CMK (cell line): ENCODE measurements at places on chromosomes 1 and 21.

DNA sequence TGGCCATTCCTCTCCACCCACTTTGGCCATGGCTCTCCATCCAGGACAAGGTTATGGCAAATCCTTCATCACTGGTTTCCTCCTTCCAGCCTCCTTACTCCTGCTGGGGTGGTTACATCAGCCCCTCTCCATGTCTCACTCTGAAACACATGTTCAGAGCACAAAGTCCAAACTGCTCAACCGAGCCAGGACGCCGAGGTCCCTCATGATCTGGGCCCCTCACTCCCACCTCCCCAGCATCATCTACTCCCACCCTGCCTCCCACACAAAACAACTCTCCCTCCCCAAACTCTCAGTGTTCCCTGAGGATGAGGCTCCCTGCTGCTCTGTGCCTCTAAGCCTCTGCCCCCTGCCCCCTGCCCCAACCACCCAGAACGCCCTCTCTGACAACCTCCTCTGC is 33.3 kb upstream of the ZBTB40 start:
- DNase-seq = no peak

- DNase-seq = no peak
Observed at GRCh38 chr1:184161071-184161698, 109.7 kb downstream of the TSEN15 start.

DNA sequence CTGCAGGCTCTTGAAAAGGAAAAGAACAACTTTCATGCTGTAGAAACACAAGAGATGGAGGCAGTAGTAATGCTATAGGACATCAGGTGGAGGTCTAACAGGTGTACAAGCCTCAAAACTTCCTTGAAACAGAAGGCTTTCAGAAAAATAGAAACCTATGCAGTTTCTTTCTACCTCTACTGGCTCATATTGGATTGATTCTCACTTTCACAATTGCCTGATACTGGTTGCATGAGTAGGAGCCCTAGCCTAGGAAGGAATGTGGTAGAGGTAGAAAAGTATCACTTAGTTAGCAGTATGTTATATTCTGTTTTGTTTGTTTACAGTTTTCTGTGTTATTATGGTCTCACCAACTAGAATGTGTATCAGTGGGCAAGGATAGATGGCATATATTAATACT is 175.4 kb upstream of the GORAB start:
- no peak for DNase-seq

DNA sequence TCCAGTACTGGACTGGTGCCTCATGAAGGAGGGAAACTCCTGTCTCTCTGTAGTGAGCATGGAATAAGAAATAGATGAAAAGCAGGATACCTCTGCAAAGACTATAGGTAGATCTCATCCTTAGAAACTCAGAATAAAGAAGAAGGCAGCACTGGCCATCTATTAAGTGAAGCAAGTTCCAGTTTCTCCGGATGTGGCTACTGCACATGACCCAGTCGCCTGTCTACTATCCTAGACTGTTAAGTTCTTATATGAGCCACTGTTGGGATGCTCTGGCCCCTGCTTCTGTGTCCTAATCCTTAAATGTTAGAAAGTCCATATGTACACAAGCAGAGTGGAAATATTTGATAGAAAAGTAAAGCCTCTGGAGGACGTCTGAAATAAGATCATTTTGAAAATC is 2.2 kb downstream of the FASLG start:
- no peak for DNase-seq

- no peak for DNase-seq
Observed at GRCh38 chr21:31869750-31870149, 3.1 kb upstream of the HUNK start.

DNA sequence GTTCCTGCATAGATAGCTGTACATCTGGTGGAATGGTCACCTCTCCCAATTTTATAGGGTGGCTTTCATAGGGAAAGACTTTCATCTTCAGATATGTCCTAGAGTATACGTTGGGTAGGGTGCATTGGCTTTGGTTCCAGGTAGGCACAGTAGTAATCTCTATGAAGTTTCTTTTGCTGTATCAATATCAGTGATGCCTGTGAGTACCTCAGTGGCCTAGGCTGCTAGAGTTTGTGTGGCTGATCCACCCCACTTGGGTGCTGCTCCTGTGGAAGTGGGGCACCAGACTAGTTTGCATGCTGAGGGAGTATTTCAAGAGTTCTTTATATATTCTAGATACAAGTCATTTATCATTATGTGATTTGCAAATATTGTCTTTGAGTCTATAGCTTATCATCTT is 370.5 kb upstream of the VAMP3 start:
- DNase-seq = no peak

DNA sequence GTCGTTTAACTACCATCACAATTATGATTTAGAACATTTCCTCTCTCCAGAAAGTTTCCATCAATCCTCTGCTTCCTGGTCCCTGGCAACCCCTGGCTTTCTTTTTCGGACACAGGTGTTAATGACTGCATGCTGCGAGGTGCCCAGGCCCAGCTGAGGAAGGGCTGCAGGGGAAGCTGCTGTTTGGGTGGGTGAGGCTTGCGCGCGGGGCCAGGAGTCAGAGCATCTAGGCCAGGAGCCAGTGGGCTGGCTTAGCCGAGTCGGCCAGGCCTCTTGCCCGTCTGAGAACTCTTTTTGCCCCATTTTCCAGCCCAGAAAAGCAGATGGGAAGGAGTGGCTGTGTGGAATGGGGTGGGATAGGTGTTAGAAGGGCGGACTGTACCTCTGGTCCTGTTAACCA is 51.5 kb downstream of the NAV1 start:
- DNase-seq = no peak

DNA sequence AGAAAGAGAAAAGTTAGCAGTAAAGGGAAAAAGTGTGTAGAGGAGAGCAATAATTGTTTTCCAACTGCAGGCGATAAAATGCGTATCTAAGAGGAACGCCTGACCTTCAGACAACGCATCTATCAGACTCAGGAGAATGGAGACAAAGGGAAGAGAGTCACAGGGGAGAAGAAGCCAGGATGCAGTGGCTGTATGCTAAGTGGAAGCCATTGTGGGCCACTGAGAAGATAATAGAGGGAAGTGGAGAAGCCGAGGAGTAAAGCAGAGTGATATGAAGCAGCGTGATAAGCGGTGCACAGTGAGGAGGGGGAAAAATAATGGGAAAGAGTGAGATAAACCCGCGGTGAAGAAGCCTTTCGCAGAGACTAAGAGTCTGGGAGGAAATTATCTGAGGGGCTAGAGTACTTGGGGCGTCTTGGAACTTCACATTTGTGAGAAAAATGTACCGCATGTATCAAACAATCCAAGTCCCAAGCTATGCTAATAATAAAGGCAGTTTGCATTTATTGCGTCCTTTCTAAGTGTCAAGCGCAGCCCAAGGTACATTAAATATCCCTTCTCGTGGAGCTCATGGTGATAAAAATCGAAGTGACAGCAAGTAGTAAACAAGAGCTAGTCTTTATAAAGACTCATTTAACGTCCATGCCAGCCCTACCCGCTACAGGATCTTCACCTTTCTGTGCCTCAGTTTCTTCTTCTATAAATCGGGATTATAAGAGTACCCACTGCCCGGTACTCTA is 259.8 kb upstream of the PROX1 start:
- no peak for DNase-seq

DNA sequence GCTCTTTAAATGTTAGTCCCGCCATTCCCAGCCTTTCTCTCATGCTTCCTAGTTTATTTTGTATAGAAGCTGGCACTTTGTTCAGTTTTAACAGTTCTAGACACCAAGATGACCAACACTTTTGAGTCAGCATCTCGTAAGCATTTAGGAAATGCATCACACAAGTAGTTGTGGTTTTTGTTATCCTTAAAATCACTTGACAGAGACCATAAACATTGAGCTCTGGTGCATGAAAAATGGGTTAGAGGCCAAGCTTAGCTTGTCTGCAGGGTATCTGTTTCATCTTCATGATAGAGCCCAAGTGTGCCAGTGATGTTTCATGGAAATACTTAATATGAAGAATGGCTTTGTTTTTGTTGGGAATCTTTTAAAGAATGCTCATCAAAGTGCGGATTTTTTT is 159.7 kb downstream of the DISP1 start:
- DNase-seq = no peak

DNA sequence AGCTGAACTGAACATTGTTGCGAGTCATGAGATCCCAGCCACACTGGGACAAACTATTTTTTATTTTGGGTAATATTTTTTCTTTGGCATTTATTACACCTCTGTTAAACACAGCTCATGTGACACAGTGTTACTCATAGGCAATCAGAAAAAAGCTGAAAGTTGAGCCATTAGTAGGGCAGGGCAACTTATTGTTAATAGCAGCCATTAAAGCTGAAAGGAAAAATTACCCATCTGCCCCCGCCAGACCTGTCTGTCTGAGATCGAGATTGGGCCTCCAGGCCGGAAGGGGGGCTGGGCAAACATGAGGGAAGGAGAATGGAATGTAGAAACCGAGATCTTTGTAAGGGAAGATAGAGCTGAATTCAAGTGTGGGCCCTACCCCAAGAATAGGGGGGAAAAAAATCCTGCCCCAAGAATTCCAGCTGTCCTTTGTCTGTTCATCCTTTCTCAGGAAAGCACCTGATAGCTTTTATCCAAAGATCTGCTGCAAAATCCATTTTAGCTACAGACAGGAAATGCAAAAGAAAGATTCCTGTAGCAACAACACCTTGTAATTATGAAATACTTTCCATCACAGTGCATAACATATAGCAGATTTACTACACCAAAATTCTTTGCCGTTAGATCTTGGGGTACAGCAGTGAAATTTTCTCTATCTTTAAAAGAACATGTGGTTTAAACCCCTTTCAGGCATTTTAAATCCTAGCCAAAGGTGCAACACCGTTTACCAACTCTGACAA is 212.8 kb downstream of the PBX1 start:
- DNase-seq = no peak

- DNase-seq = no peak
Observed at GRCh38 chr21:23939369-23940065, 1667.8 kb downstream of the MRPL39 start.

DNA sequence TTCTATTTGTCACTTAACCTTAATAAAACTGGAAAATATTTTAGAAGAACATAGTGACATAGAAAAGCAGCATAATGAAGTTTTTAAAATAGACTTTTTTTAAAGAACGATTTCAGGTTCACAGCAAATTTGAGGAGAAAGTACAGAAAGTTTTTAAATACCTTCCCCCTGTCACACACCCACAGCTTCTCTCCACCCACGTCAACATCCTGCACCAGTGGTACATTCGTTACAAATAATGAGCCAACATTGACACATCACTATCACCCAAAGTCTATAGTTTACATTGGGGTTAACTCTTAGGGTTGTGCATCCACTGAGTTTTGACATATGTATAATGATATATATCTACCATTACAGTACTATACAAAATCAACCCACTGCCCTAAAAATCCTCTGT is 3.0 kb upstream of the SLC35F3 start:
- DNase-seq = no peak

DNA sequence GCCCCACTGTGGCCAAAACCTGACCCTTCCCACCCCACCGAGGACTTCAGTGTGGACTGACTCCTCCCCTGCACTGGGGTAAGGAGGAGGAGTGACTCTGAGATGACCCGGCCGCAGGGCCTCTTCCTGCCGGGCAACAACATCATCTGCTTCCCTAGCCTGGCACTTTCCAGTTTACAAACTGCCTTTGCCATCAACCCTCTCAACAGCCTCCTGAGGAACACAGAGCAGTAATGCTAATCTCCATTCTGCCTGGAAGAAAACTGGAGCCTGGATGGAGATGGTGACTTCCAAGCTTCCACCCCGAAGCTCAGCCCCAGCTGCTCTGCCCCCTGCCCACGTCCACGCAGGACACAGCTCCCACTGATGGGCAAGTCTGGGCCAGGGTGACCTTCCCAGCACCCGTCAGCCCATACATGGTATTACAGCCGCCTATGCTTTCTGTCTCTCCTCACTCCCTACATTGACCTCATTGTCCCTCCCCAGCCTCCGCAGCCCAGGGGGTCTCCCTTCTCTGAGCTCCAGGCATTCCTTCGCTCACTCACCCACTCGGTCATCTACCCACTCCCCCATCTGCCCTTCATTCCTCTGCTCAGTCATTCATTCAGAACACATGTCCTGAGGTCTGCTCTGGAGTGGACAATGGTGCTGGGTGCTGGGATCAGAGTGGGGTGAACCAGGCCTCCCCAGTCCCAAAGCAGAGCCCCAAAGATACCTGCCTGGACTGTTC is 34.2 kb downstream of the RAP1GAP start:
- no peak for DNase-seq

GRCh38 chr21:39483917-39484316 is 32.1 kb downstream of the SH3BGR start:
- DNase-seq = no peak

GRCh38 chr1:226404063-226404903 is 3.6 kb downstream of the PARP1 start:
- DNase-seq = no peak

- no peak for DNase-seq
Observed at GRCh38 chr1:46465981-46466476, 23.6 kb upstream of the DMBX1 start.

DNA sequence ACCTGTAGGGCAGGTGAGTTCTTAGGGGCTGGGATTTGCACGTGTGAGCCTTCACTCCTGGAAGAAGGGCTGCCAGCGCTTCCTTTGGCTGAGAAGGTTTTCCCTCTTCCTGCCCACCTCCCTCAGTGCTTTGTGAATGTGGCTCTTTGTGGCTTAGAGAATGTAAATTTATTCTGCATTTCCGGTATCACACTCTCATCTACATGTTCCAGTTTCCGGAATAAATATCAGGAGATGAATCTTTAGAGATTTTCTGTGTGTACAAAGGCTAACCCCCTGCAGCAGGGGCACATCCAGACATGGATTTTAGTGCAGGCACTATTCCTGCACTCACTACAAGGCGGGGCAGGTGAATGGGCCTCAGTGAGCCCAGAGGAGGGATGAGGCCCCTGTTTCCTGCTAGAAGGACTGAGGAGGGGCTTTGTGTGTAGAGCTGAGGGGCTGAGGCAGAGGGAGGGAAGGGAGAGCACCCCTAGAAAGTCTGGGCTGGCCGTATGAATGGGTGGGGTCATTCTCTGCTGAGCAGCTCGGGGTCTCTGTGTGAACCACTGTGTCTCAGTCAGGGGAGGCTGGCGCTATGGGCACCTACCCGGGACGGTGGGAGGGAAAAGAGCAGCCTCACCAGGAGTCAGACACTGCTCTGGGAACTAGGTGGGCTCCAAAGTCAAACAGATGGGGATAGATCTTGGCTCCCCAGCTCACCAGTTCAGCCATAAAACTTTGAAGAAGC is 207.5 kb downstream of the MATN1 start:
- DNase-seq = no peak

- peak; percentile 42 for DNase-seq
Observed at GRCh38 chr21:14120091-14120734, 90.5 kb downstream of the LIPI start.

GRCh38 chr21:25572861-25573310 is 34.4 kb downstream of the MRPL39 start:
- DNase-seq = no peak

GRCh38 chr21:31862078-31862477 is 10.7 kb upstream of the HUNK start:
- DNase-seq = no peak
